ENCODE measurements at places on chromosomes 12 and 14. TPM values are rescaled to one million over a fixed set of nuclear protein-coding genes. Genes with fewer than 3 reads are reported as not detected.

Gene INSM2
- not detected for total RNA-seq

Gene TSPAN31
- total RNA-seq: 37.1 TPM

Gene MARK3
- total RNA-seq: 104 TPM

Gene TAS2R7
- not detected for total RNA-seq

Gene C12orf75
- total RNA-seq: 35.7 TPM

Gene OR4K14
- not detected for total RNA-seq

Gene SAV1
- 61.6 TPM for total RNA-seq

Gene CLEC4D
- 0.67 TPM for total RNA-seq

Gene C12orf56
- total RNA-seq: 9.2 TPM

Gene GAS2L3
- 232 TPM for total RNA-seq

Gene CLEC2D
- 38.8 TPM for total RNA-seq

Gene HOXC12
- 0.22 TPM for total RNA-seq

Gene CCDC175
- not detected for total RNA-seq

Gene TMEM121
- 8.7 TPM for total RNA-seq

Gene CPNE6
- total RNA-seq: not detected

Gene SLC4A8
- 1.2 TPM for total RNA-seq

Gene B3GNT4
- not detected for total RNA-seq

Gene TAS2R20
- 4.6 TPM for total RNA-seq

Gene RPL36AL
- 185 TPM for total RNA-seq

Gene LTB4R
- total RNA-seq: 6.7 TPM

Gene BRMS1L
- total RNA-seq: 12.1 TPM

Gene ANKRD52
- 40.1 TPM for total RNA-seq

Gene TAS2R30
- 8.1 TPM for total RNA-seq

Gene CCDC197
- not detected for total RNA-seq

Gene GALC
- total RNA-seq: 47.8 TPM

Gene ADAM21
- not detected for total RNA-seq

Gene BCAT1
- total RNA-seq: 15.2 TPM

Gene SMARCC2
- total RNA-seq: 160 TPM

Gene GLIPR1L1
- not detected for total RNA-seq

Gene CACNA2D4
- 5.9 TPM for total RNA-seq

Gene RND1
- 4.5 TPM for total RNA-seq

Gene CRY1
- 20.2 TPM for total RNA-seq

Gene LYZ
- total RNA-seq: 112 TPM

Gene RBP5
- total RNA-seq: 4.5 TPM

Gene RNASE7
- not detected for total RNA-seq

Gene PRPH
- total RNA-seq: 3.7 TPM

Gene RNU6-7
- not detected for total RNA-seq

Gene EIF2S3B
- total RNA-seq: 0.62 TPM

Gene GPR84
- 0.53 TPM for total RNA-seq

Gene KRT74
- total RNA-seq: not detected

Gene CELA1
- total RNA-seq: not detected

Gene OVCH1
- total RNA-seq: 4.9 TPM

Gene ZC2HC1C
- 2.5 TPM for total RNA-seq

Gene RNU4-1
- total RNA-seq: 1,748 TPM

Gene SLC38A4
- total RNA-seq: 0.31 TPM

Gene CCDC177
- not detected for total RNA-seq

Gene NANOG
- 0.31 TPM for total RNA-seq

Gene CLEC2B
- 32.6 TPM for total RNA-seq

Gene TMEM119
- 31.1 TPM for total RNA-seq

Gene PROX2
- total RNA-seq: not detected

Gene SMIM41
- 12.4 TPM for total RNA-seq

Data from sciatic nerve (tissue), 2 donors.